ENCODE measurements at places on chromosomes 6 and 20.

- DNase-seq = no peak
These were observed 359.4 kb downstream of the EPHA7 start for GRCh38 chr6:93059911-93060310.

DNA sequence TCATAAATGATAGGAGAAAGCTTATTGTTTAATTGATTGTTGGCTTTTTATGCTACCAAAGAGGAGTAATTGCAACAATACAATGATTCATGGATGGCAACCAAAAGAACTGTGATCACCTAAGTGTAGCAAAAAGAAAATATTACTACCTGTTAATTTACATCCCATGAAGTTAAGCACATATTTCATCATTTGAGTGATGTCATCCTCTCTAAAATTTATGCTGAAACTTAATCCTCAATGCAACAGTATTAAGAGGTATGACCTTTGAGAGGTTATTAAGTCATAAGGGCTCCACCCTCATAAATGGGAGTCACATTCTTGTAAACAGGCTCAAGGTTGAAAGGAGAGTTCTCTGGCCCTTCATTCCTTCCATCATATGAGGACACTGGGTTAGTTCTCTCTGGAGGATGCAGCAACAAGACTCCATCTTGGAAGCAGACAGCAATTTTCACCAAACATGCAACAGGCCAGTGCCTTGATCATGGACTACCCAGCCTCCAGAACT is 190.6 kb upstream of the GRIK2 start:
- DNase-seq = no peak

- DNase-seq = no peak
These were observed 91.2 kb upstream of the SULF2 start for GRCh38 chr20:47876311-47877088.

- no peak for DNase-seq
These were observed 42.1 kb upstream of the SYNCRIP start for GRCh38 chr6:85684809-85685171.

GRCh38 chr6:134511984-134512683 is 194.2 kb upstream of the SGK1 start:
- DNase-seq = no peak

DNA sequence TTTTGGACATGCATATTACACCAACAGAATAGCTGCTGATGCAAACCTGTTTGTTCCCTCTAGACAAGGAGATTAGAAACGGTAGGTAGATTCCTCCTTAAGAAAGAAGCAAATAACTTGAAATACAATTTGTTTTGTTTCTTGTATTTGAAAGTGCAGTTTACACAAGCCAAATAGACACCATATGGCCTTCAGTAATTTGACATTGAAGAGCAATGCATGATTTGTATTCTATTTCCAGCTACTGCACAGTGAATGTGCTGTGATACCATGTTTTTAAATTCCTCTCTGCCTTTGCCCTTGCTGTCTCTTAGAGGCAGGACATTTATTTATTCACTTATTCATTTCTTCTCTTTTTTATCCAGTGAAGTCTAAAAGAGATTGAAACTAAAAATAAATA is 31.9 kb upstream of the ANKEF1 start:
- DNase-seq = no peak

GRCh38 chr6:136738692-136739057 is 53.6 kb downstream of the MAP3K5 start:
- no peak for DNase-seq

DNA sequence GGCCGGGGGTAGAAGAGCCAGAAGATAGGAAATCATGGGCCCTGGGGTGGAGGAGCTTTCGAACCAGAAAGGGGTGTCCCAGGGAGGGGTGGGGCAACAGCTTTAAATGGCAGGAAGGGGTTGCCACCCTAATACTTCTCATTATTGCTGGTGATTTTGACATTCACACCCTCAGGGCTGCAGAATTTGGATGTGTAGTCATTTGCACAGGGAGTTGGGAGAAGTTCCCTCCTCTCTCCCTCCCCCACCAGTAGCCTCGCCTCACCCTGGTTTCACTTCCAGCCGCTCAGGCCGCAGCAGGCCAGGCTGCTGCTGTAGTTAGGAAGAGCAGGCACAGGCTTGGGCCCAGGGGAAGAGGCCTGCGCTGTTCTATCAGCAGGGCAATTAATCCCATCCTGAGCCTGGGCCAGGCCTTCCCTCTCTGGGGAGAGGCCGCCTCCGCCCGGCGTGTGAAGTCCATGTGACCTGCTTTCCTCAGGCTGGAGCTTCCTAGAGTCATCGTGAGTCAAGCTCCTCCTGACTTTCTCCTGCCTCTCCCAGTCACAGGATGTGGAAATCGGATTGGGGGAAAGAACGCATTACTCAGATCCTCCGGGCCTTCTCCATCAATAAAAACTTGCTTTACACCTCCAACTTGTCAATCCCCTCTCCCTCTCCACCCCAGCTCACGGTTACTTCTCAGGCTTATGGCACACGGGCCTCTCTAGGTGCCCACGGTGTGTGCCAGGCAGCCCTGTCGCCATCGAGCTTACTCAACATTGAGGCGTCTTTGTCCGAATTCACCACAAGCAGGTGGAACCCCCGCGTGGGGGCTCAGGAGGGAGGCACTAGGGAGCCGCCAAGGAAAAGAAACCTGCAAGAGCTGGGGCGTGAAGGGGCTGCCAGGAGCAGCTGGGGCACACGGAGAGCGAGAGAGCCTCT is 7.8 kb downstream of the ADTRP start:
- DNase-seq = no peak

DNA sequence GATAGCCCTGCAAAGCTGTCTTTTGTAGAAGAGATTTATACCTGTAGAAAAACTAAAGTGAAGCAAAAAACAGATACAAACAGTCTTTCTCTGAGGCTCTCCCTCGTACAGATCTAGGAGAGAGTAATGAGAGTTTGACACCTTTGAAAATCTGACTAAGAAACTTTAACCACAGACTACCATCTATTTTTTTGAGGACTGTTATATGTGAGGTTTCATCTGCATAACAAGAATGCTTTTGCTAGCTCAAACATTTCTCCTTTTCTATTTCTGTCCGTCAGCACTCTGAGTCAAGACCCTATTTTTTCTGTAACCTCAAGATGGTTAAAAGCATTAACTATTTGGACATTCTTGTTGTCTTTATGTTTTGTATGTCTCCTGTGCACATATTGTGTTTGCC is 193.0 kb downstream of the BTBD3 start:
- no peak for DNase-seq

- no peak for DNase-seq
These were observed 9.9 kb upstream of the GTSF1L start for GRCh38 chr20:43736588-43737158.

- DNase-seq = no peak
These were observed 30.5 kb upstream of the HFE start for GRCh38 chr6:26056583-26057350.

DNA sequence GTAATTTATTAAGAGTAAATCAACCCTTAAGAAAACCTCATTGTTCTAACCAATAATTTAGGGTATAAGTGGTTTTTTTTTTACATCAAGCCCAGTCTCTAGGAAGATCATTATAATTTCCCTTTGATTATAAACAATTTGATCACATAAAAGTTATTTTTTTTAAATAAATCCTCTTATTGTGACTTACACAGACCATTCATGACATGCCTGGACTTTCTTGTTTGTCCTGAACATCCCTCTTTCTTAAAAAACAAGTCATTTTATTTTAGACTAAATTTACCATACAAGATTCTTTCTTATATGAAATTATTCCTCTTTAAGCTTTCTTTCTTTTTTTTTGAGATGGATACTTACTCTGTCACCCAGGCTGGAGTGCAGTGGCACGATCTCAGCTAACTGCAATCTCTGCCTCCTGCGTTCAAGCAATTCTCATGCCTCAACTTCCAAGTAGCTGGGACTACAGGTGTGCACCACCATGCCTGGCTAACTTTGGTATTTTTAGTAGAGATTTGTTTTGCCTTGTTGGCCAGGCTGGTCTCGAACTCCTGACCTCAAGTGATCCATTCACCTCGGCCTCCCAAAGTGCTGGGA is 53.6 kb upstream of the AGPAT4 start:
- no peak for DNase-seq

- DNase-seq = no peak
These were observed 134.9 kb upstream of the STMND1 start for GRCh38 chr6:16966791-16967469.

DNA sequence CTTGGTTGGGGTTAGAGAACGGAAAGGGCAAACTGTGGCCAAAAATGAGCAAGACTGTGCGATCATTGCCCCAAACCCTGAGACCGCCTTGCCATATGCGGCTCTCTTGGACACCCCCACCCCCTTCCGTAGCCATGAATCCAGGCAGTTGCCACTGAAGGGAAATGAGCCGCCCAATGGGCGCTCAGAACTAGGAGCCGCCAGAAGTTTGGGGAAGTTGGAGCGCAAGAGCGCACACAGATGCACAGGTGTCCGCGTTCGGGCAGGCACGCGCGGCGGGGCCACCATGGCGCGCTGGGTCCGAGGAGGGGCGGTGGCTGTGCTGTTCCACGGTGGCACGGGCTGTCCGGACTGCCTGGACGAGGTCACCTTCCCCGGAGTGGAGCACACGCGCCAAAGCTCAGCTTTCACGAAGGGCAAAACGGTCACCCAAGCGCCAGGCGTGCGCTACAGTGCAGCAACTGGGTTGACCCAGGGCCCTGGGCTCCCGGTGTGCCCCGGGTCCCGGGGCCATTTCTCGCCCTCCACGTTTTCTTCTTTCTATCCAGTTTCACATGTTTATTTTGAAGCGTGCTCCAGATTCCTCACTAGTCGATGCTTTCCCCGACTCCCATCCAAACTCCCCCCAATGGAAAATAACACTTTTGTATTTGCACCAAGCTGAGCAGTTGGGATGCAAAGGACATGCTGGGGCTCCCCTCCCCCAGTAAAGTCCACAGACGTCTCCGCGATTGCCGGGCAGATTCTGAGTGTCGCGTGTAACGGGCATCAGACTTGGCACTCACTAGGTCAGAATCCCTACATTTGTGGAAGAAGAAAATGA is 906 bp upstream of the PDE10A start:
- no peak for DNase-seq

- DNase-seq = no peak
These were observed 98.8 kb downstream of the EPB41L2 start for GRCh38 chr6:130964289-130964688.

DNA sequence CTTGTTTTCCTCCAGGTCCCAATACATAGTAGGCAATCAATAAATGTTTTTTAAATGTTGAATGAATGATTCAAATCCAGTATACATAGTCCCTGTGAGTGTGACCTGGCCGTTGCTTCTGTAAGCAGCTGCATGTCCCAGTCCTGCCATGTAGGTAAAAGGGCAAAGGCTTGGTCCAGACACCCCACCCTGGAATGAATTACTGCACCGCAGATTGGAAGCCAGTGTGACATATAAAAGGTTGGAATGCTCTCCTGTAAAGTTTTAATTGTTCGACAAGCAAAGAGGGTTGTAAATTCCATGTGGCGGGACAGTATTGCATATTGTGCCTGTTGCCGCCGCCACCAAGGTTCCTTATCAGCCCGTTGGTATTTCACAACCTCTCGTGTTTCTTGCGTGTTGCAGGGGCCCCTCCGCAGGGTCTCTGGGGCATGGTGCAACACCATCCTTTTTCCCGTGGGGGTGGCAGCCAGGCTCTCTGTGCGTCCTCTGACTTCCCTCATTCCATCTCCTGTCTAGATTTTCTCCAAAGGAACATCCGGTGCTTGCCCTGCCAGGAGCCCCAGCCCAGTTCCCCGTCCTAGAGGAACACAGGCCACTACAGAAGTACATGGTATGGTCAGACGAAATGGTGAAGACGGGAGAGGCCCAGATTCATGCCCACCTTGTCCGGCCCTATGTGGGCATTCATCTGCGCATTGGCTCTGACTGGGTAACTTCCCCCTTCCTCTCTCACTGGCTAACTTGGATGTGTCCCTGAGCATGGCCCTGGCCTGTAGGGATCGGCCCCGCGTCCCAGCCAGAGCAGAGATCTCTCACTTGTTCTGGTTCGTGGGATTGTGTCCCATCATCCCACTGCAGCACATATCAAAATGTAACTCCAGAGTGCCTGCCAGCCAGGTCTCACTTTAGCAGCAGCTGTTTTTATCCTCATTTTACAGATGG is 20.3 kb downstream of the POFUT1 start:
- no peak for DNase-seq

GRCh38 chr6:16991981-16992629 is 109.7 kb upstream of the STMND1 start:
- no peak for DNase-seq

GRCh38 chr6:11397622-11398450 is 139.7 kb upstream of the TMEM170B start:
- DNase-seq = no peak

- no peak for DNase-seq
These were observed 3.4 kb upstream of the HLA-A start for GRCh38 chr6:29938746-29939508.

GRCh38 chr6:74114428-74114827 is 418.4 kb downstream of the CD109 start:
- no peak for DNase-seq

GRCh38 chr6:32411566-32412327 is 4.8 kb upstream of the BTNL2 start:
- DNase-seq = no peak

DNA sequence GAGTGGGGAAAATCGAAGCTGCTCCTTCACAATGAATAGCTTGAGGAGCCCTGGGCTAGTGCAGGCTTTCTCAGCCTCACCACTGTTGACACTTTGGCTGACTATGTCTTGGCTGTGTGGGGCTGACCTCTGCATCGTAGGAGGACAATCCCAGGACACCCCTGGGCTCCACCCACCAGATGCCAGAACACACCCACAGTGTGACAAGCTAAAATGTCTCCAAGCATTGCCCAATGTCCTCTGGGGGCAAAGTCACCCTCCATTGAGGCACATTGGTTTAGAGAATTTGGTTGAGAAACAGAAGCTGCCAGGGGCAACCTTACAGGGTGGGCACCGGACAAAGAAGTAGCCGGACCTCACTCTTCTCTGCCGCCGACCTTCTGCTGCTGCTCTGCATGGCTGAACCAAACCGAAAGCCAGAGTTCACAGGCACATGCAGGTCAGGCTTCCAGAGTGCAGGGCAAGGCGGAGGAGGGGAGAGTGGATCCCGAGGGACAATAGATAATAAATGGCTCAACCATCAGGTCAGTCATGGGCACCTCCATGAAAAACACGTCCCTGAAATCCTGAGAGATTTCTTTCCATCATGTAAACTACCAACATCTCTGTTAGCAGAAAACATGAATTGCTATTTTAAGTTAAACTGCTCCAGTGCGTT is 189.0 kb downstream of the LRFN2 start:
- DNase-seq = no peak

DNA sequence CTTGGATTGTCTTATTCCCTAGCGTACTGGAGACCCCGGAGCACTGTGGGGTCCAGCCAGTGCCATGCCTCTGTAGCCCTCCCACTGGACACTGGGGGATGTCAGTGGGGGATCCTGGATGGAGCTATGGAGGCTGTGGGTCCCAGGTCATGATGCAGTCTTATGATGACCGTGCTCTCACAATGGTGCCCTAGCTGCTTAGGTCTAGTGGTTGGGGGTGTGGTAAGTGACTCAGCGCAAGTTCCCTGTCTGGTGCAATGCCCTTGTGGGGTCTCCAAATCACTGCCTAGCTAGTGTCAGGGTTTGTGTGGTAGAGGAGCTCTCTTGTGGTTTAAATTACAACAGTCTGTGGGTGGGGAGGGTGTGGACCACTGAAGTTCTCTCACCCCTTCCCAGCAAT is 135.4 kb downstream of the CDC5L start:
- DNase-seq = no peak

- no peak for DNase-seq
These were observed 5.2 kb downstream of the BICRAL start for GRCh38 chr6:42787063-42787472.

All from D721Med (cell line).